ELF-1 (cell line): ENCODE measurements at places on chromosomes 16 and 17.
A peak's percentile ranks its signal among the peaks of the same experiment; 100 is the strongest.

GRCh38 chr17:29652976-29653375 lies 30.3 kb upstream of the CORO6 start:
- DNase-seq: no peak

DNA sequence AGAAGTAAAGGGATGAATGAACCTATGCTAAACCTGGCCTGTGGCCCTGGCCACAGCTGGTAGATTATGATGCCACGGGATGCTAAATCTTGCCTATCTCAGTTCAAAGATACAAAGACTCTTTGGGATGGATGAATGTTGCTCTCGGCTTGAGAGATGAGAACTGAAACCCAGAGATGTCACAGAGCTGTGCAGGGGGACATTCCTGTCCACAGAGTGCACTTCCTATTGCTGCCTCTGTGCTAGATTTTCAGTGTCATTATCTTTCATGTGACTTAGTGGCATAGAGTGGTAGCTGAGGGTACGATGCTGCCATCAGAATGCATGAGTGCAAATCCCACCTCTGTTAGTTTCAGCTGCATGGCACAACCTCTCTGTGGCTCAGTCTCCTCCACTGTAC lies 2.3 kb upstream of the MT1M start:
- DNase-seq: no peak

DNA sequence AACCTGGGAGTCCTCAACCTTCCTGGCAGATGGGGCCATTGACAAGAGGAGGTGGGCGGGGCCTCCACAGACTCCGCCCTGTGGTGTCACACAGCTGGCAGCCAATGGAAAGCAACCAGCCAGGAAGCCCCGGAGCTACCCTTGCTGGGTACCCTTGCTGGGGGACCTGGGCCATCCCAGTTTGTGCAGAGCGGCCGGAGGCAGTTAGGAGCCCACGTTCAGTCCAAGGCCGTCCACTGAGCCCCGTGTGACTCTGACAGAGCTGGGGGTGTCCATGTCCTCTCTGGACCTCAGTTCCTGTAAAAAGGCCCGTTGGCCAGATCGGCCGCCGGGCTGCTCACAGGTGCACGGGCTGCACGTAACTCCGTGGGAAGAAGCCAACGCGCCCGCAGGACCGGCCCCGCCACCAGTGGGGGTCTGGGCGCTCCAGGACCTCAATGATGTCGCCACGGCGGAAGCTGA lies 17.1 kb upstream of the FAM83G start:
- no peak for DNase-seq

DNA sequence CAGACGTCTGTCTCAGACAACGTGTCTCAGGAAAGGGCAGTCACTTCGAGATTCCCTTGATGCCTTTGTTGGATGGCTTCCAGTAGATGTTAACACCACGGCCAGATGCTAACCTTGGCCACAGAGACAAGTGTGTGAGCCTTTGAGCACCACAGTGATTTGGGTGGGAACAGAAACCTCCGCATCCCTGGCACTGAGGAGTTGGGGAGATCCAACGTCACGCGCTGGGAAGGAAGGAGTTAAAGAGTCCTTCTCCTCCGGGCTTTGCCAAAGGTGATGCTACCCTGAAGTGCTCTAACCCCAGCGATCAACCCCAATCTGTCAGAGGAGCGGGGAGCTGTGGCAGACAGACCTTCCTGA lies 3.0 kb upstream of the ABR start:
- no peak for DNase-seq

DNA sequence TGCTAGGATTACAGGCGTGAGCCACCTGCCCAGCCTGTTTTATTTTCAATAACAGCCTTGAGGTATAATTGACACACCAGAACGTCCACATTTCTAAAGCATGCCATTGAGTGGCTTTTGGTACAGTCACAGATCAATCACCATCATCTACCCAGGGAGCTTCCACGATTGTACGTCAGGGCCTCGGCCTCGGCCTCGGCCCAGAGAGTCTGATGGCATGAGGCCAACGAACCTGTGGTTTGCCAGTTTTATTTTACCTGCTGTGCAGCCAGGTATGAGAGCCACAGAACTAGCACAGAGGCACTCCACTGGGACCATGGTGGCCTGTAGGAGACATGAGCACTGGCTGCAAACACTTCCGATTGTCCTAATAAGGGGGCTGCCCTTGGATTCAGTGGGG lies 8.3 kb downstream of the UBALD1 start:
- no peak for DNase-seq

DNA sequence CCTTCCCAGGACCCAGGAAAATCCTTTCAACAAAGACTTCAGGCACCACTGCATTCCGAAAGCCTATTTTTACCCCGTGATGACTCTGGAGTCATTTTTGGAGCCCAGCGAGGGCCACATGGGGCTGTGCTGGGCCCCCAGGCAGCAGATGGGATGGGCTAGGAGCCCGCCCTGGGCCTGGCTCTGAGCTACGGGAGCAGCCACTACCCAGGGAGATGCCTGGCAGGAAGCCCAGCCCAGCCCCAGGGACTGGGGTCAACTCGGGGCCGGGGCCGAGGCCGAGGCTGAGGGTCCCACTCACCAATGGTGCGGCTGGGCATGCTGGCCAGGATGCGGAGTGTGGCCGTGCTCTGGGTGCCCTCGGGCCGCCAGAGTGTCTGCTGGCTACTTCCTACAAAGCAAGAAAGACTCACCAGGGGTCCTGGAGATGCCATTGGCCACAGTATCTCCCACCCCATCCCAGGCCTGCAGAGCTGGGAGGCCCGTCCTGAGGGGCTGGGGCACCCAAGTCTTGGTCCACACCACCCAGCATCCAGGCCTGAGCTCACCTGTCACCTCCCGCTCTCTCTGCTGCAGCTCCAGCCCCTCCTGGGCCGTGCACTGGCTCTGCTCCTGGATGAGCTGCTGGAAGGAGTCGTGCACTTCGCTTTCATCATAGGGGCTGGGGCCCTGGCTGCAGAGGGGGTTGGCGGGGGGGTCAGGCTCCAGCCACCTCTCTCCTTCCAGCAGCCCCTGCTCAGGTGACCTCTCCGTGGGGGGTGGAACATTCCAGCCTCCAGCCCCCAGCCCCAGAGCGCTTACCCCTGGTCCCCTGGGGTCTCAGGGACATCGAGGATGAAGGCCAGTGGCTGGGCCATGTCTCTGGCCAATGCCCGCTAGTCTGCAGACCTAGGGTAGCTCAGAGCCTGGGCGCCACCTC lies 2.3 kb downstream of the TMC6 start:
- no peak for DNase-seq

- no peak for DNase-seq
Observed at GRCh38 chr17:77085926-77086432, 54.8 kb upstream of the SEC14L1 start.

DNA sequence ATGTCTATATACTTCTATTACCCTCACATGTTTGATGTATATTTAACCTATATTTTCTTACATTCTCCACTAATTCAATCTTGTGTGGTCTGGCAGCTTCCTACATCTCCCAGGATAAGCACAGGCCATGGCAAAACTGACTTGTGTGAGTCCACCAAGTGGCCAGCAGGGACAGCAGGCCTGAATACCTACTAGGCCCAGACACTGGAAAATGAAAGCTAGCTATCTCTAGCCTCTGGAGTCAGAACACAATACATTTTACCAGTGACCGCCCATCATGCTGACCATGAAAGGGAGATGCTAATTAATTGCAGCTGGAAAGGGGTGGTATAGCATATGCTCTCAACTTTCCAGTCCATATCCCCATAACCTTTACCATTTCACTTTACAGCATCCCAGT lies 132.3 kb downstream of the PCTP start:
- no peak for DNase-seq

- DNase-seq: peak; percentile 38
Observed at GRCh38 chr16:75590920-75591843, 25.0 kb downstream of the GABARAPL2 start.

DNA sequence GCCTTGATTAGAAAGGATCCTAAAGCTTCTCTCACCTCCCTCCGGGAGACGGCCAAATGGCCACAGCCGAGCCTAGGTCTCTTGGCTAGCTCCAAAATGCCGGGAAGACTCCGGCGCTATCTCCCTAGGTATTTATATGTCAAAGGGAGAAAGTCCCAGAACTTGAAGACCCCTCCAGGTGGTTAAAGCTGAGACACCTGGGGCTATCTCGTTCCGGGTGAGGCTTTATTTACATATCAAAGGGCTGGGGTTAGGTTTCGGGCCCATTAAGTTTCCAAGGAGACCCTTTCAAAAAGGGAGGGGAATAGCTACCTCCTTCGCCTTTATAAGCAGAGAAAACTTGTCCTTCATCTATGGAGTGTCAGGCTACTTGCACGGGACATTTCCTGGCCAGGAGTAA lies 70.9 kb upstream of the KIFC3 start:
- DNase-seq: peak; percentile 94

- DNase-seq: peak; percentile 36
Observed at GRCh38 chr16:48607056-48607825, 2.7 kb downstream of the N4BP1 start.

DNA sequence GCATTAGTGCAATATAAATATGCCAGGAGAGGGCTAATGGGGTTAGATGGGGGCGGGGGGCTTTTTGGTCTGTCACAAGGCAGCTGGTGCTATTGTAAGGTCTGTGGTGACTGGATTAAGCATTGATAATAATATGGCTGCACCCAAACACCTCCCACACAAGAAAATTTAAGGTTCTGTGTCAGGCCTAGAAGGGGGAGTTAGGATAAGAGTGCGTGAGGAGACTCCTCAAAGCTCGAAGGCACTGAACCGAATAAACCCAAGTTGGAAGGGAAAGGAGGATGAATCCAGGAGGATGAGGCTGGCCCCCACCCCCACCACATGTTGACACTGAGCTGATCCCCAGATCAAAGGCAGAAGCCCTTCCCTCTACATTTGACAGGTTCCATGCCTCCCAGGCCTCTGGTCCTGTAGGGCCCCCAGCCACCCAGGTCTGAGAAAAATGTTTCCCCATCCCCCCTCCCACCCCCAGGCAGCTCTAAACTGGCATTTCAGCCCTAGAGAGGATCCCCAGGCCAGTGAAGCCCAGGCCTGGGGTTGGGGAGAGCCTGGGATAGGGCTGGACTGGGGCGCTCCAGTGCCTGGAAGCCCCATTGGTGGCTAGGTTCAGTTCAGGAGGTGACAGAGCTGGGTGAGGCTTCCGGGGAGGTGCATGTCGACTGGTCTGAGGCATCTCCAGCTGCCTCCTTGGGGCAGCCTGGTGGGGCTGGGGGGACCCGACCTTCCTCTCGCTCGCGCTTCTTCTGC lies 1.7 kb downstream of the HOXB1 start:
- DNase-seq: peak; percentile 85

DNA sequence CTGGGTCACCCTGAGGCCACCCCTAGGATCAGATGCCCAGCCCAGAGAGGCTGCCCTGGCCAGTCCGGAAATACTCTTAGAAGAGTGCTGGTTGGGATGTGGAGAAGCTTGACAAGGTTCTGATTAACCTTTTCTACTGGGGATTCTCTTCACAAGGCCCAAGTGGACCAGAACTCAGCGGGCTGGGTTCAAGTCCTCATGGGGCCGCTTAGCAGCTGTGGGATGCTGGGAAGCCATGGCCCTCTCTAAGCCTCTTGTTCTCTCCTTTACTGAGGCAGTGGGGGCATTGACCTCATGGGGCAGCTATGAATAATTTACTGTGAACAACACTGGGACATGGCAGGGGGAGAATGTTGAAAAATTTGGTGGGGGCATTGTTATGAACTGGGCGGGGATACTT lies 92.8 kb downstream of the CYLD start:
- no peak for DNase-seq

DNA sequence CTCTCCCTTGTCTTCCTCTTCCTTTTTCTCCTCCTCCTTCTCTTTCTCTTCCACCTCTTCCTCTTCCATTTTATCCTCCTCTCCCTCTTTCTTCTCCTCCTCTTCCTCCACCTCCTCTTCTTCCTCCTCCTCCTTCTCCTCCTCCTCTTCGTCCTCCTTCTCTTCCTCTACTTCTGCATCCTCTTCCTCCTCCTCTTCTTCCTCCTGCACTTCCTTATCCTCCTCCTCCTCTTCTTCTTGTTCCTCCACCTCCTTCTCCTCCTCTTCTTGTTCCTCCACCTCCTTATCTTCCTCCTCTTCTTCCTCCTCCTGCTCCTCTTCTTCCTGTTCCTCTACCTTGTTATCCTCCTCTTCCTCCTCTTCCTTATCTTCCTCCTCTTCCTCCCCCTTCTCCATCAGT lies 28.8 kb upstream of the GPR139 start:
- no peak for DNase-seq

GRCh38 chr16:12788758-12789157 lies 14.9 kb downstream of the CPPED1 start:
- no peak for DNase-seq

DNA sequence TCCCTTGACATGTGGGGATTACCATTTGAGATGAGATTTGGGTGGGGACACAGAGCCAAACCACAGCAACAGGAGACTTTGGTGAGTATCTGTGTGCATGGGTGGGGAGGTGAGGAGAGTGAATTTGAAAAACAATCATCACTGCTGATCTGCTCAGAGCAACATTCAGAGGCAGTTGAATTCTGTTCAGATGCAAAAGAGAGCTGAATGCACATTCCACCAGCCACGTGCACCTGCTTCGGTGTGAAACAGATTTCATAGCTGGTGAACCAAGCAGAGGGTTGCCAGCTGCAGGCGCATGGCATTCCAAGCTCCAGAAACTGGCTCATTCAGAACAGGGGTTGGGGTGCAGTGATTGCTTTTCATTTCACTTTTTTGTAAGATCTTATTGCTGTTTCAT lies 233.1 kb upstream of the FOXF1 start:
- no peak for DNase-seq

GRCh38 chr17:34377078-34377823 lies 14.2 kb upstream of the CCL1 start:
- DNase-seq: no peak

GRCh38 chr17:32142857-32143526 lies 690 bp downstream of the RHOT1 start:
- peak; percentile 73 for DNase-seq

- peak; percentile 79 for DNase-seq
Observed at GRCh38 chr17:29565643-29566472, 979 bp downstream of the ABHD15 start.

DNA sequence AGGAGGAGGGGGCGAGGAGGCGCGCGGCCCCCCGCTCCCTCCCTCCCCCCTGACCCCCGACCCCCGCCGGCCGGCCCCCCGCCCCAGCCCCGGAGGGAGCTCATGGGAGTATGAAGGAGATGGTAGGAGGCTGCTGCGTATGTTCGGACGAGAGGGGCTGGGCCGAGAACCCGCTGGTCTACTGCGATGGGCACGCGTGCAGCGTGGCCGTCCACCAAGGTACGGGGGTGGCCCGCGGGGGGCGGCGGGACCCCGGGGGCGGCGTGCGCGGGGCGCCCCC lies 390 bp downstream of the MLLT6 start:
- DNase-seq: no peak

DNA sequence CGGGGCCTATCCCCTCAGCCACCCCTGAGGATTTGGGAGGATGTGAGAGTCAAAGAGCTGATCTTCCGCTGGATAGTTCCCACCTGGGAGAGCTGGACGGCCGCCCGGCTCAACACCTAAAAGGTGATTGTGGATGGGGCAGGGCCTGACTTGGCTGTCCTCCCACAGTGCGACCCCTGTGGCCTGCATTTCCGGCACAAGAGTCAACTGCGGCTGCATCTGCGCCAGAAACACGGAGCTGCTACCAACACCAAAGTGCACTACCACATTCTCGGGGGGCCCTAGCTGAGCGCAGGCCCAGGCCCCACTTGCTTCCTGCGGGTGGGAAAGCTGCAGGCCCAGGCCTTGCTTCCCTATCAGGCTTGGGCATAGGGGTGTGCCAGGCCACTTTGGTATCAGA lies 4.5 kb downstream of the BCL6B start:
- DNase-seq: no peak

- DNase-seq: no peak
Observed at GRCh38 chr17:62724398-62725146, 83.5 kb downstream of the MARCHF10 start.

GRCh38 chr17:7885367-7886226 lies 3.0 kb upstream of the CHD3 start:
- peak; percentile 77 for DNase-seq

- DNase-seq: no peak
Observed at GRCh38 chr16:86942151-86943051, 364.1 kb downstream of the FOXL1 start.
